ENCODE measurements at places on chromosomes 12 and 14.

GRCh38 chr12:109500406-109501185 is 23.2 kb downstream of the UBE3B start:
- DNase-seq = no peak

- no peak for DNase-seq
Observed at GRCh38 chr12:120225852-120226640, 25.1 kb upstream of the RPLP0 start.

DNA sequence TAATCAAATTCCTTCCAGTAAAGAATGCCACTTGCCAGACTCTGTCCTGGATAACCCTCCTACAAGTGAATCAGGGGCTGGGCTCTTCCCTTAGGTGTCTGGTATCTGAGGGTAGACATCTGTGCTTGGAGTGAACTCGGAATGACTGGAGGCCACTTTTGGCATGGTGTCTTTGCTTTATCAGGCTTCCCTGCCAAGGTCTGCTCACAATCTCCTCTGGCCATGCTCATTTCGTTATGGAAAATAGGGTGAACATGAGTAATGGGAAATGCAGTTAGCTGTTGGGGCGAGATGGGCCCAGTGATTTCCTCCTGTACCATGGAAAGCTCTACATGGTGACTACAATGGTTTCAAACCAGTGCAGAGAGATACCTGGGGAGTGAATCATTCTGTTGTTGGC is 212.9 kb downstream of the NRXN3 start:
- no peak for DNase-seq

- DNase-seq = no peak
Observed at GRCh38 chr12:7756993-7757392, 8.0 kb upstream of the NANOGNB start.

GRCh38 chr14:61388976-61389576 is 67.7 kb downstream of the PRKCH start:
- no peak for DNase-seq

GRCh38 chr14:38250331-38250730 is 5.6 kb downstream of the CLEC14A start:
- DNase-seq = no peak

GRCh38 chr14:69105326-69105725 is 47.6 kb downstream of the DCAF5 start:
- DNase-seq = no peak

GRCh38 chr12:162467-163307 is 51.3 kb downstream of the SLC6A12 start:
- no peak for DNase-seq

- DNase-seq = peak; percentile 12
Observed at GRCh38 chr12:14773685-14774073, 29.6 kb downstream of the WBP11 start.

GRCh38 chr12:18975933-18976332 is 153.6 kb upstream of the PLEKHA5 start:
- no peak for DNase-seq

- DNase-seq = no peak
Observed at GRCh38 chr14:98189944-98190343, 1082.1 kb downstream of the BCL11B start.

GRCh38 chr12:120844768-120845449 is 59.2 kb downstream of the SPPL3 start:
- DNase-seq = no peak

- no peak for DNase-seq
Observed at GRCh38 chr12:124592481-124593160, 25.2 kb upstream of the NCOR2 start.

GRCh38 chr14:32073537-32074189 is 3.4 kb upstream of the ARHGAP5 start:
- DNase-seq = no peak

DNA sequence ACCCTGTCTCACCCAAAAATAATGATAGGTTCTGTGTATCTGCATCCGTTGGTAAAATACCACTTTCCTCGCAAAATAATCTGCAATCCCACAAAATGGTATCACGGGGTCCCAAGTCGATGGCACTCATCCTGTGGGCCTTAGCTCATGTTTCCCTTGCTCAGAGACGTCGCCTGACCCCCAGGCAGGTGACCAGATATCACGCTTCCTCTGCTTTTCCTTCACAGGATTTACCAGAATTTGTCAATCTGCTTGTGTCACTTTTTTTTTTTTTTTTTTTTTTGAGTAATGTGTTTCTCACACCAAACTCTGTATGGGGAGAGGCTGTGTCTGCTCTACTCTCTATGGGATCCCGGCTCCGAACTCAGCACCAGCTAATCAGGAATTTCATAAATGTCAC is 162.7 kb downstream of the PRKCH start:
- no peak for DNase-seq

DNA sequence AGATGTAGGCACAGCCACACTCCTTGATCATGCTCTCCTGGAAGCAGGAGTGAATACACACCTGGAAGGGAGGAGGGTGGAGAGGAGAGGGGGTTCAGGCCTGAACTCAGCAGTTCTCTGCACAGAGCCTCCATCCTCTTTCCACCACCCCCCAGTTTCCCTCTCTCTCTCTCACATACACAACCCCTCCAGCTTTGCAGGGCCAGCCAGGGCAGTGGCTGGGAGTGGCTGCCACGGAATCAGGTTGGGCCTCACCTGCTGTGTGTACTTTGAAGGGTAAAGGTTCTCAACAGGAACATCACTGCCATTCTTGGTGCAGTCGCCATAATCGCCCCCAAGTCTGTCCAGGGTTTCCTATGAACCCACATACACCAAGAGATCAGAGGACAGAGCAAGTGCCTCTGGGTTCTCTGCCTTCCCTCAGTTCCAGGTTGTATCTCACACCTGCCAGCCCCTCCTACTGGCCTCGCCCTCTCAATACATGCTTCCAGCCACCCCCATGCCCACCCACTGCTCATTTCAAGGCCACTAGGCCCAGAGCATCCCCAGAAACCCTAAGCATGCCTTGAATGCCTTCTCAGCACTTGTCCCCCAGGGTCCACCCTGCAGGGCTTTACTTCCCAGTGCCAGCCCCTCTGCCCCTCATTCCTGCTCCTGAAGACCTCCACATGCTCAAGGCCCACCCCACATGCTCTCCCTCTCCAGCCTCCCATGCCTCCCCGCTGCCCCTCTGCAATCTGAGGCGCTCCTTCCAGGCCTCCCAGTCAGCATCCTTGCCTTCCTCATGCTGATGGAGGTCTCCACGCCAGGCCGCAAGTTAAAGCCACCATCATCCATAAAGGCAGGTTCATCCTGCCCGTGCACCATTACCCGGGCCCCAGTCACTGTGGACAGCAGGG is 12.9 kb upstream of the TNFRSF1A start:
- DNase-seq = no peak

DNA sequence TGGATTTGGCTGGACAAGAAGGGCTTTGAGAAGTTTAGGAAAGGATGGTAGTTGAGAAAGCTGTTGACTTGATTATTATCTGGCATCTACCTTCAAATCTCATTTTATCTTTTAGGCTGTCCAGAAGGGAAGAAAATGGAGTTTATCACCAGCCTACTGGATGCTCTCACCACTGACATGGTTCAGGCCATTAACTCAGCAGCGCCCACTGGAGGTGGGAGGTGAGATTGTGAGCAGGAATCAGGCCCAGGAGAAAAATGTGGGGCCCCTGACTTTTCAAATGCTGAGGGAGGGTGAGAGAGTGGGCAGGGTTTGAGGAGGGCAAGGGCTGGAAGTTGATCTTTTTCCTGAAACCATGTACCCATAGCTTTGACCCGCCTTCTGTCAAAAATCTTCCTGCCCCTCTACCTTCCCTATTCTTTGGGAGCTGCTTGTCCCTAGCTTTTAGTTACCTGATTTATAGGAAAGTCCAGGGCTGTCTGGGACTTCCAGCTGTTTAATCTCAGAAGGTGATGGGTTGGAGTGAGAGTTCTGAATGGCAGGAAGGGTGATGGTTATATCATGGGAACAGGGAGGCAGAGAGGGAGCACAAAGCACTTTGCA is 134.2 kb downstream of the SMOC1 start:
- no peak for DNase-seq

- DNase-seq = no peak
Observed at GRCh38 chr14:55707365-55707804, 127.4 kb downstream of the KTN1 start.

GRCh38 chr12:46402941-46403718 is 30.6 kb upstream of the SLC38A2 start:
- no peak for DNase-seq

DNA sequence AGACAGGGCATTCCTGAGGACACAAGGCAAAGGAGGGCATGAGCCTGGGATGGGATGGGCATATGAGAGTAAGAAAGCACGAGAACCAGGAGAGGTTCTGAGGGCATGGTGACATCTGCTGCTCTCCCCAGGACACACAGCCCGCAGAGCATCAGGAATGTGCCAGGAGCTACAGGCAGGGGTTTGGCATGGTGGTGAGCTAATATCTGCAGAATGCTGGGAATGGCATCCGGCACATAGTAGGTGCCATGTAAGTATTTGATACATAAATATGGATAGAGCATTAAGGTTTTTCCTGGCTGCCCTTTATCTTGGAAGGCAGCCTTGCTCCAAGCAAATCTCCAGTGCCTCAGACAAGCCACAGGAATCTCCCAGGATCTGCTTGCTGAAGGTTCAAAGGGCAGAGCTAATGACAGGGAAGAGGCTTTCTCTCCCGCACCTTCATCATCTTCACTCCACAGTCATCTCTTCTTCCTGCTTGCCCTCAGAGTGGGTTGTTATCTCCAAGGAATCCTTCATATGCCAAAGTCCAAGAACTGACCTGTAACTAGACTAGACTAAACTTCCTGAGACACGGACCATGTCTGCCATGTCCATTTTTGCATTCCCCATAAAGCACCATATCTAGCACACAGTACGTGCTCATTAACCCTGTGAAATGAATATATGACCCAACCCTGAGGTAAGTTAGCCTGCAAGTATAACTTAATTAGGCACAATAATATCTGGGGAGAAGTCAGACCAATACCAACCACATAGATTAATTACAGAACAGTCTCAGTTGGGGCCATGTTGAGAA is 62.0 kb upstream of the SCN8A start:
- no peak for DNase-seq

- DNase-seq = no peak
Observed at GRCh38 chr14:29077916-29078315, 311.3 kb downstream of the FOXG1 start.

- DNase-seq = no peak
Observed at GRCh38 chr12:99505805-99506204, 141.7 kb upstream of the GARIN6 start.

GRCh38 chr14:95485222-95485819 is 31.1 kb downstream of the SYNE3 start:
- DNase-seq = no peak

GRCh38 chr14:94535506-94535905 is 25.7 kb upstream of the SERPINA4 start:
- no peak for DNase-seq

- DNase-seq = no peak
Observed at GRCh38 chr12:100955139-100955538, 160.6 kb downstream of the ANO4 start.

DNA sequence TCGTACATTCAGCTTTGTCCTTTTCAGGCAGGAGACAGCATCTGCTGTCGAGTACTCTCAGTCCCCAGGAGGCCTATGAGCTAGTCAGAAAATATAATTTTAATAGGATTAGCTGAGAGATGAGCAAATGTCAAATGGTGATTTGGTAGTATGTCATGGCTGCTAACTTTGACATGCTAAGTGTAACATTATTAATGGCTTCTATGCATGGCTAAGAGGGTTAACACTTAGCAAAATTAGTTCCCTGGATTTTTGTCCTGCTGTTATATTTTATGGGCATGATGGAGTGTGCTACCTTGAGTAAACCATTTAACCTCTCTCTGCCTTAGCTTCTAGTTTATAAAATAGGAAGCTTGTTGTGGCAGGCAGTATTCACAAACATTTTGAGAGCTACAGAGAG is 2.9 kb upstream of the PCNX1 start:
- no peak for DNase-seq

GRCh38 chr12:79614730-79615129 is 76.0 kb downstream of the PAWR start:
- DNase-seq = no peak

GRCh38 chr14:87131879-87132278 is 861.1 kb downstream of the GALC start:
- no peak for DNase-seq

- no peak for DNase-seq
Observed at GRCh38 chr12:64608901-64609535, 1.3 kb upstream of the RASSF3 start.

GRCh38 chr12:93722835-93723567 is 45.8 kb downstream of the CRADD start:
- no peak for DNase-seq

GRCh38 chr12:120238217-120238616 is 27.3 kb downstream of the PXN start:
- DNase-seq = no peak

DNA sequence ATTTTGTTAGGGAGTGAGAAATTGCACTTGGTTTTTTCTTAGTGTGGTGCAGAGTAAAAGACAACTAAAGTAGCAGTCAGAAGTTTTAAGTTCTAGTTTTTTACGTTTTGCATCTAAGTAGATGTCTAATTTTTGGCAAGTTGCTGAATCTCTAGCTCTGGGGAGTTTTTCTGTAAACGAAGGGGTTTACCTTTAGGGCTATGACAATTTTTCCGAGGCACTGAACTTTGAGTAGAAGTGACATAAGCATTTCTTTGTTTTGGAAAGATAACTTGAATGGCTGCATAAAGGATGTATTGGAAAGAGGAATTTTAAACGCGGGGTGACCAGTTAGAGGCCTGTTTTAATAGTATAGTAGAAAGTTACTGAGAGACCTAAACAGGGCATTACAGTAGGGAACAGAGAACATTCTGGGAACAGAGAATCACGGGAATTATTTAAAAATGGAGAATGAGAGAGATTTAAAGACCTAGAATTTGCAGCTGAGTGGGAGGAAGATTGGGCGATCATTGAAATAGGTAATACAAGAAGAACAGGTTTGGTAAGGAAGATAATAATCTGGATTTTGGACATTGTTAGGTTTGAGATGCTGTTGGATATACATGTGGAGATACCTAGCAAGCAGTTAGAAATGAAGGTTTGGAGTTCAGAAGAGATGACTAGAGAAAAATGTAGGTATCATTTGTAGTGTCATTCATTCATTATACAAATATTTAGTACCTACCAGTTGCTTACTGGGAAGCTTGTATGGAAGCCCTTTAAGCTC is 1.2 kb downstream of the ZNF410 start:
- no peak for DNase-seq

GRCh38 chr12:75704208-75704607 is 192.8 kb upstream of the KRR1 start:
- DNase-seq = no peak

- DNase-seq = no peak
Observed at GRCh38 chr12:117476341-117476740, 114.9 kb upstream of the NOS1 start.

DNA sequence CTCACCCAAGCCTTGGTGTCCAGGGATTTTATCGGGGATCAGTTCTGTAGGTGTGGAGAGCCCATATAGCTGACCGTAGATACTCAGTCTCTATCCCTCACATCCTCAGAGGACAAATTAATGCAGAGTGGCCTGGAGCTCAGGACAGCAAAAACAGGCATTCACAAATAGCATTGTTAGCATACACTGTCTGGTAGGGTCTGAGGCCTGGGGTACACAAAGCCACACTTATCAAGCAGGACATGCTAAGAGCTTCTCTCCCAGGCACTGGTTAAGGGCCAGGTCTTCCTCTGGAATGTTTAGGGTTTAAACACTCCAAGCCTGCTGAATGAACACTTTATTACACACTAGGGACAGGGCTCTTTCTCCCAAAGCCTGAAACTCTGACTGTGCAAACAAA is 253.2 kb downstream of the NEDD1 start:
- no peak for DNase-seq

- DNase-seq = no peak
Observed at GRCh38 chr12:111826992-111827391, 15.0 kb upstream of the MAPKAPK5 start.

GRCh38 chr14:101489092-101489760 is 72.1 kb upstream of the DIO3 start:
- DNase-seq = no peak

Measured in activated T-helper 9 cell treated with anti-CD3 and anti-CD28 coated beads, Interleukin-2, amount 50 U/mL, for 16 hours (primary cell).